Renal pelvis (tissue), 12 donors: ENCODE measurements at places on chromosomes 3 and 15.

- DNase-seq, result no peak
Measured at GRCh38 chr15:59541750-59542149, 69.8 kb upstream of the GCNT3 start.

DNA sequence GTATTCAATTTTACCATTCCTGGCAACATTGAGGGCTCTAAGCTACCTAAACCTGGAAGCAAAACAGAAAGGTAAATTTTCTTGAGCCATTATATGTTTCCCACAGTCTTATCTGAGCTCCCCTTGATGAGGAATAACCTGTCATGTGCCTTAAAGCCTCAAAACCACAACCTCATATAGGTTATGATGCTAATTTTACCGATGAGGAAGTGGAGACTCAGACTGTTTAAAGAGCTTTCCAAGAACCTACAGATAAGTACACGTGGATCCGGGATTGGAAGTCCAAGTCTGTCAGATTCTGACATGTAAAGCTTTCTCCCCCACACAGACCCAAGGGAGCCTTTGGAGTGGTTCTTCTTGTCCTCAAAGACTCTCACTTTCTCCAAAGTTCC, 140.5 kb downstream of the SEMA6D start:
- DNase-seq, result no peak

DNA sequence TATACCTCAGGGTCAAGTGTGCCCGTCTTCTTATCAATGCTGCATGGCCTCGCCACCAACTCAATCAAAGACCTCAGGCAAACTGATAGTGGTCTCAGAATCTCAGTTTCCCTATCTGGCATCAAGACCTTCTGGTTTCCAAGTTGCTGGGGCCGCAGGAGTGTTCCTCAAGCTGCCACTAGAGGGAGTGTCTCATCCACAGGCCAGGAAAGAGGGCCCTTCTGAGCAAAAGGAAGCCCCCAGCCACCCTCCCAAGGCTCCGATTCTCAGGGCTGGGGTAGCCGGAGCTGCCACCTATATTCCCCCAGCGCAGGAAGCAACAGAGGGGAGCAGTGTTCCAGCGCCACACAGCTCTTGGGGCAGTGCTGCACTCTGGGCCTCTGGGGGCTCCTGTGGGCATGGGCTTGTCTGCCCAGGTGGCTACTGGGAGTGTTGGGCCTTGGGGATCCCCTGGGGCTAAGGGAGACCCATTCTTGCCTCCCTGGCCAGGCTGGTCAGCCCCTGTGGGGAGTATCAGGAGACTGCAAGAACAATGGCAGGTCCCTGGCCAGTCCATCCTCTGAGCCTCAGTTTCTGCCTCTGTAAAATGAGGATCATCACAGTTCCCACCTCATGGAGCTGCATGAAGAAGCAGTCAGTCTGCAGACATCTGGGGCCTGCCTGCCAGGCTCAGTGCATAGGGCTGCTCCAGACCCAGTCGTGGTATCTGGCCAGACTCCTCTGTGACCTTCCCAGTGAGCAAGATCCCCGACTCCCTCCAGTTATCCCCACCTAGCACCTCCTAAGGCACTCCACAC, 23.4 kb upstream of the SEC13 start:
- no peak for DNase-seq

GRCh38 chr3:173398111-173398479, 551 bp downstream of the NLGN1 start:
- no peak for DNase-seq

DNA sequence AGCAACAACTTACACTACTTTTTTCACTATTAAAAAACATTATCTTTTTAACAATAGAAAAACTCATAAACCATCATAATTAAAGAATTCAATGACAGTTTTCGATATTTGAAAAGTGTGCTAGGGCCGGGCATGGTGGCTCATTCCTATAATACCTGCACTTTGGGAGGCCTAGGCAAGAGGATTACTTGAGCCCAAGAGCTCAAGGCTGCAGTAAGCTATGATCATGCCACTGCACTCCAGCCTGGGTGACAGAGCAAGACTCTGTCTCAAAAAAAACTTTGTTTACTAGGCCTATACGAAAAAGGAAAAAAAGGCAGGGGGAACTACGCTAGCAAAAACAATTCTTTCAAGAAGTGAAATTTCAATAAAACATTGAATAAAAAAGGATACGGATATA, 28.1 kb downstream of the AVEN start:
- DNase-seq, result no peak

- DNase-seq, result no peak
Measured at GRCh38 chr15:27685644-27686043, 413.5 kb downstream of the OCA2 start.

DNA sequence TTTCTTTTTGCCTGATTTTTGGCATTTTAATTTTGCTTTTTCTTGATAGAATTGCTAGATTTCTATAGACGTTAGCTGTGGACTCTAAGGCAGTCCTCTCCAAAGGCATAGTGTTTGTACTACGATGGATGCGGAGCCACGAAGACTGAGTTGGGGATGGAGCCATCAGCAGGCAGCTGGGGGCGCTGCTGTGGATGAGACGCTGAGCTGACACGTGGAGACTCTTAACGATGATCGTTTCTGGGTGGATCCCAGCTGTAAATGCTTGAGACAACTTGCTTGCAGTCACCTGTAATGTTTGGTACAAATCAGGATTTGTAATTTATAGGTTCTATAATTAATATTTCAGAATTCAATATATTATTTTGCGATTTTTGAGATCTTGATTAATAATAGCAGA, 13.3 kb upstream of the PPP1R2 start:
- no peak for DNase-seq

GRCh38 chr3:46844881-46845312, 18.3 kb downstream of the MYL3 start:
- DNase-seq, result no peak

DNA sequence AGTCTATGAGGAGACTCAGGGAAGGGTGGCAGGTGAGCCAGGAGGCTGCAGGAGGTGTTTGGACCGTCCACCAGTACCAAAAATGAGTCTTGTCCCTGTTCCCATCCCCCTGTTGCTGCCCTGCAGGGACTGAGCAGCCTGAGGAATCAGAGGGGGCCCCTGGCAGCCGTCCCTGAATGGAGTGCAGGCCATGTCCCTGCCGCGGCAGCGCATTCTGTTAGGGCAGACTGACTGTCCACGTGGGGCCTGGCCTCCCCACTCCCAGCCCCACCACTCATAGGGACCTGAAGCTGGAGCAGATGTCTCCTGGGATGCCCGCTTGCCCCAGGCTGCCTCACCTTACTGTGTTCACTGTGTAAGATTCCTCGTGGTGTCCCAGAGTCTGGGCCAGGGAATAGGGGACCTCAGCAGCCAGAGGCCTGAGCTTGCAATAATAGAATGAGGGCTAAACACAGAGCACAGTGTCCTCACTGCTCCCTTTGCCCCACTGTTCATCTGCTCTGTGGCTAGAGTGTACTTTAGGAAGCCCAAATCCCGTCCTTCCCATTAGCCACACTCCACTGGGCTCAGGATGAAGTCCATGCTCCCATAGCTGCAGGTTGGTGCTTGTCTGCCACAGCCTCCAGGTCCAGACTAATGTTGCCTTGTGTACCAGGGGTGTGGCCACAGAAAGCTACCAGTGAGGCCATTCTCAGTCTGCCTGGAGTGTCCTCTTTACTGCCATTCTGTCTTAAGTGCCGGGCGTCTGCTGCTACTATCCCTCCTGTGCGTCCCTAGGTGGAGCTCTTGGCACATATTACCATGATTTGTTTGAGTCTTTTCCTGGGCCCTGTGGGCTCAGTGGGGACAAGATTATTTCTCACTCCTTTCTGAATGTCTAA, 63.2 kb downstream of the HCN4 start:
- peak; percentile 63 for DNase-seq

- DNase-seq, result no peak
Measured at GRCh38 chr3:42914771-42915515, 9.0 kb downstream of the ZNF662 start.

DNA sequence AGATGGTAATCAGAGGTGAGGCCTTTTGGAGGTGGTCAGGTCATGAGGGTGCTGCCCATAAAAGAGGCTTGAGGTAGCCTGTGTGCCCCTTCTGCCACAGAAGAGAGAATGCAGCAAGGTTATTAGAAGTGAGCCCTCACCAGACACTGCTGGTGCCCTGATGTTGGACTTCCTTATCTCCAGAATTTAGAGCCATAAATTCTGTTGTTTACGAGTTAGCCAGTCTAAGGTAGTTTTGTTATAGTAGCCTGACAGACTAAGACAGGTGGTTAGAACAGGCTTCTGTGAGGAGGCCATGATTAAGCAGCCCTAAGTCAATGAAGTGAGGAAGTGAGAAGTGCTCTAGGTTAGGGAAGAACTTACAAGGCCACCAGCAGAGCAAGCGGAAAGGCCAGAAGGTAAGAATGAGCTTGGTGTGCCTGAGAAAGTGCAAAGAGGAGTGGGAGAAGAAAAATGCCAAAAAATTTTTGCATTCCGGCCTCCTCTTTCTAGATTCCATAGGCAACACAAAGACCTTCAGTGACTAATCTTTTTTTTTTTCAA, 44.2 kb upstream of the STT3B start:
- no peak for DNase-seq

GRCh38 chr3:170862618-170863374, 7.2 kb downstream of the RPL22L1 start:
- no peak for DNase-seq

DNA sequence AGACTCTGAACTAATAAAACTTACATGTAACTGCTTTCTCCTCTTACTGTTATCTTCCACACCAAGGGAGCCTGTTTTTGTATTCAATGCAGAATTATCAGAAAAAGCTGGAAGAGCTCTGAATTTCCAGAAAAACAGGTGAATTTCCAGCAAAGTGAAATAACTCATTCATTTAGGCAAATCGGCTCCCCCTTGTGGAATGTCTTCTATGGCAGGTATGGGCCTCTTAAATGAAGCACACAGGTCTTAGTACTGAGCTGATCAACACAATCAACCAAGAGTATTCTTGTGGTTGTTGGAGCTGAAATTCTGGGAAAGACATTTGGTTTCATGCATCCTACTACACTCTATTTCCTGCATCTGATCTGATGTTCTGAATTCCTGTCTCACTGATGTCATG, 31.0 kb upstream of the PTPRG start:
- DNase-seq, result peak; percentile 62

DNA sequence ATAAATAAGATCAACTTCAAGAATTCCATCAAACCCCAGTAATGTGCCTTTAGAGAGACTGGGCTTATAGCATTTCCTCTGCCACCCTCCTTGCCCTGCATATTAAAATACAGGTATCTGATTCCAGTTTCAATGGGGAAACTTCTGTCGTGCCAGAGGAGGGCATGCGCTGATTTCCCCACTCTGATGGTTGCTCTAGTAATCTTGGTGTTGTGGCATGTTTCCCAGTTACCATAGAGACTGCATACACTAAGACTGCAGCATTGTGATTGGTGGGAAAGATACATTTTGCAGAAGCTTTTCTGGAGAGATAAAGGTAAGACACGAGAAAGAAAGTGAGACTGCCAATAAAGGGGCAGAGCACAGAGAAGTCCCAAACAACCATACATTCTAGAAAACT, 225.6 kb downstream of the TIGIT start:
- peak; percentile 73 for DNase-seq

DNA sequence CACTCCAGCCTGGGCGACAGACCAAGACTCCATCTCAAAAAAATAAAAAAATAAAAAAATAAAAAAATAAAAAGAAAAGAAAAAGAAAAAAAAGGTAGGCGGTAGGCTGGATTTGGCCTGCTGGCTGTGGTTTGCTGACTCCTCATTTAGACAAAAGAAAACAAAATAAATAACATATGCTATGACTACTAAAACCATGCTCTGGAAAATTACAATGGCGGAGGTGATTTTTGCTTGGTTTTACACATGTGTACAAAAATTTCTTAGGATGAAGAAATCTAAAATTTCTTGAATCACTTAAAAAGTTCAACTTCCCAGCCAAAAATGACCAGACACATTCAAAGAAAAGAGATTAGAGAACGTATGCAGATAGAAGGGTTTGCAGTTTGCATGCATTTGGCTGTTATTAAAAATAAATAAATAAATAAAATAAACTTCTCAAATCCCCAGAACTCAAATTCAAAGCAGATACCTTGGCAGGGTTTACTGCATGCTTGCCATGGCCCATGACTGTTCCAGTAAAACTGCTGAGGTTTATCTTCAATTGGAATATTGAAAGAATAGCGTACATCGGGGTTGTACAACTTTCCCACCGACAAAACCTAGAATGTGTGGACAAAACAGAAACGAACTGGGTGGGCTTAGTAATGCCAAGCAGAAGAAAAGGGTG, 65.9 kb downstream of the ADAMTS9 start:
- no peak for DNase-seq

GRCh38 chr3:6216135-6217026, 644.5 kb upstream of the GRM7 start:
- DNase-seq, result no peak

DNA sequence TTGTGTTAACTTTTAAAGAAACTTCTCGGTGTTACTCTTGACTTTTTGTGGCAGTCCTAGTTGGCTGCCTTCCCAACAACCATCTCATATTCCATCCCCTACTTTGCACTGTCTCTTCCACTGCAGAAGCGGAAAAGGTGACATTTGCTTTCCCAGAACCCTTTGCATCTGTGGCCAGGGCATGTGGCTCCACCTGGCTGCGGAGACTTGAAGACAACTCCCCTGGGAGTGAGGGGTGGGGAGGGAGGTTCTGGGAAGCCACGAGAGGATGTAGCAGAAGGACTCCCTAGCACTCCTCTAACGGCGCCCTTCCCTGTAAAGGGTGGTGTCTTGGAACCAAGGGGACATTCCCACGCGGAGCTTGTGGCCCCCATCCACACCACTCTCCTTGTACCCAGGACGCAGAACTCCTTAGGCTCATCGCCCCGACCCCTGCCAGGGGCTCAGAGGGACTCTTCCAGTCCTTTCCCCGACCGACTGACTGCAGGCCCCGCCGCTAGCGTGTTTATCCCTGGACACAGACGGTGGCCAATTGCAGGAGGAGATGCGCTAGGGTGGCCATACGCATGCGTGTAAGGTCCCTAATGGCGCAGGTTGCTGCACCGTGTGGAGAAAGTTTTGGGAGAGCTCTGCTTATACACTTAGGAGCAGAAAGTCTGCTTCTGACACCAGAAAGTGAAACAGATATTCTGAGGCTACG, 33.2 kb upstream of the SECISBP2L start:
- no peak for DNase-seq

DNA sequence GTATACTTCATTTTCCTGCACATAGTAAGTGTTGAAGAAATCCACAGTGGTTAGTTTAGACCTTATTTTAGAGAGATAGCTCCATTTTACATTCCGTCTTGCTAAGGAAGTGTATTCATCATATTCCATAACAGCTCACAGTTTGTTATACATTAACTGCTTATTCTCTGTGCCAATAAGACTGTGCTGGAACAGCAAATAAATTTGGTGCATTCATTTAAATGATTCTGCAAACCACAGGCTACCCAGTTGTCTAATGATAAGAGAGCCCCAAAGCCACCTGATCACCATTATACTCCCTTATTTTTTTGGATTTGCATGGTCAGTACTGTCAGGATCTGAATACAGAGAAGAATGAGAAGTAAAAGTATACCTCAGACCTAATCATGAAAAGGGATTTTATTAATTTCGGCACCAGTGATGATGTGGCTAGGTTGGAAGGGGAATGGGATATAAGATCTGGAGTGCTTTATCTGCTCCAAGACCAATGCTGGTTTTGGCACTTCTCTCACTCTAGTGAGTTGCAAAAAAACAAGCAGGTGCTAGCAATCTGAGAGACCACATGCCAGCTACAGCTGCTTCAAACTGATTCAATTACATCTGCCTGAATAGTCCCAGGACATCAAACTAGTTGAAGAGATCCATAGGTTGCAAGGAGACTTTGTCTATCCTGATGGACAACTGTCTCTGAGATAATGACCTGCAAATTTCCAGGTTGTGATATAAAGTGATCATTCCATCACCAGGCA, 254.8 kb downstream of the ZBTB20 start:
- DNase-seq, result no peak
